ENCODE measurements at places on chromosomes 11 and 22.

- no peak for DNase-seq
These were observed 5.7 kb upstream of the PPFIBP2 start for GRCh38 chr11:7508087-7508486.

GRCh38 chr11:125890447-125891100 lies 3.1 kb downstream of the HYLS1 start:
- no peak for DNase-seq

DNA sequence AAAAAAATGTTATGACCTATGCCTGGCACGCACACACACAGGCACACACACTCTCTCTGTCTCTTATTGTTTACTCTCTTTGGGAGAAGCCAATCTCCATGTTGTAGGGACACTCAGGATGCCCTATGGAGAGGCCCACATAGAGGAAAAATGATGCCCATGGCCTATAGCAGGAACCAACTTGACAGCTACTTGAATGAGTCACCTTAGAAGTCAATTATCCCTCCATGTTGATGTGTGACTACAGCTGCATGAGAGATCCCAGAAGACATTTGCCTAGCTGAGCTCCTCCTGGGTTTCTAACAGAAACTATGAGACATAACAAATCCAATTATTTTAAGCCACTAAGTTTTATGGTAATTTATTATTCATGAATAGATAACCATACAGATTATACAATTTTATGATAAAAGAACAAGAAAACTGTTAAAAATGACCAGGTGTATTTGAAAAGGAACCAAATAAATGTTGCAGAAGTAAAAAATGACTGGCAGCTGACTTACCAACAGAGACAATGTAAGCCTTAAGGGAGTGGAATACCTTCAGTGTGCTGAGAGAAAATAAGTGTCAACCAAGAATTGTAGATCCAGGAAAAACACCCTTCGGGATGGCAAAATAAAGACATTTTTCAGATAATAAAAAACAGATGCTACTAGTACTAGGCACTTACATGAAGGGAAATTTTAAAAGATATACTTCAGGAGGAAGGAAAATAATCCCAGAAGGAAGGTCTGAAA lies 403.7 kb upstream of the SYN3 start:
- DNase-seq = no peak

DNA sequence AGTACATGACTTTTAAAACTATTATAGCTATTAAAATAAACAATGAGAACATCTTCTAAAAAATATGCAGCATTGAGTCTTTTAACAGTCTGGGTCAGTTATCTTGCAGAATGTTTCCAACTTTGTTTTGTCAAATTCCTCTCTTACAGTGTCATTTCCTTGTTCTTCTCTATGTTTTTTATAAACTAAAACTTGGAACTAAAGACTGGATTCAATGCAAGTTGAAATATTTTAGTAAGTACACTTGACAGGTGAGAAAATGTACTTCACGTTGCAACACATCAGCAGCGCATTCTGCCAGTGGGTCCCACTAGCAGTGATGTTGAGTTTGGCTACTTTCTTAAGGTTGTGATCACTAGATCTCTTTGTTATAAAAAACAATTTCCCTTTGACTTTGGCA lies 1407.6 kb upstream of the RAG2 start:
- no peak for DNase-seq

DNA sequence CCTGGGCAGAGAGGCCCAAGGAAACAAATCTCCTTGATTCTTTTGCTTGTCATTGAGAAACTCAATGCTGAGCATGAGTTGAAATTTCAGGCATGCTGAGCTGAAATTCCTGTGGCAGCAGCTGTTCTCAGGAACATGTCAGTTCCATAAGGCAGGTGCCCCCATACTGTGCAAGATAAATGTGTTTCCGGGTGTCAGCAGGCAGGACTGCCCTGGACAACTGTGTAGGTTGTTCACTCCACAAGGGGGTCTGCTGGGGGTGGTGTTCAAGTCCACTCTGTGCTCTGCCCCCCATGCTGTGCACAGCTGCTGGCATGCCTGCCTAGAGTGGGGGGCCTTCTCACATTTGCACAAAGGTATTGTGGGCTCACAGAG lies 133.7 kb downstream of the CTTN start:
- no peak for DNase-seq

DNA sequence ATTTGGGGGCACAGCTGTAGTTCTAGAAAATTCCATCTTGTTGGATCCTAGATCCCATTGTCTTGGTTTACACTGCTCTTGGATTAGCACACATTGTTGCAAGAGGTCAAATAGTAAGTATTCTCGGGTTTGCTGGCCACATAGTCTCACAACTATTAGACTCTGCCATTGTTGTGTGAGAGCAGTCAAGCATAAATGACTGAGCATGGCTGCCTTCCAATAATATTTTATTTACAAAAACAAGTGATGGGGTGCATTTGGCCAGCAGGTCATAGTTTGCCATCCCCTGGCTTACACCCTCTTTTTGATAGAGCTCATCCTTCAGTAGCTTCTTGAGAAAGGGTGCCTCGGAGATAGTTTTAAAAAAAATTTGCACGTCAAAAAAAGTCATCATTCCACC lies 77.9 kb upstream of the ALX4 start:
- DNase-seq = no peak

GRCh38 chr11:65637794-65638419 lies at the start of gene SIPA1:
TSS of gene SIPA1 (plus strand) at chr11:65638101. CDS start at chr11:65640922, 2,821 bp downstream.
- peak; percentile 71 for DNase-seq

DNA sequence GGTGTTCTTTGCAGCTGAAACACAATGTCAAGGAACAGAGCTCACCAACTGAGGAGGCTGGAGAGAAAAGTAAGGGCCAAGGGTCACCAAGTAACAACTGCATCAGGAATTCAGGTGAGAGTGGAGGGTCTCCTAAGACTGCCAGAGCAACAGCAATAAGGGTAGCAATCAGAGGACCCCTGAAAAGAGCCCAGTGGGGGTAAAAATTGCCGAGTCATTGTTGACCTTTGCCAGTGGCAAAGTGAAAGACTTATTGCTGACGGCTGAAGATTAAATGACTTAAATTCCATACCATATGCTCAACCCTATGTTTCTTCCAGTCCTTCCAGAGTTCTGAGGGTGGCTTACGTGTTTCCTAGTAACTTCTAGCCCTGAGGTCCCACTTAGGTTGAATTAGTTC lies 51.9 kb upstream of the ARHGAP42 start:
- no peak for DNase-seq

GRCh38 chr22:17648569-17648968 lies 10.0 kb downstream of the BCL2L13 start:
- no peak for DNase-seq

DNA sequence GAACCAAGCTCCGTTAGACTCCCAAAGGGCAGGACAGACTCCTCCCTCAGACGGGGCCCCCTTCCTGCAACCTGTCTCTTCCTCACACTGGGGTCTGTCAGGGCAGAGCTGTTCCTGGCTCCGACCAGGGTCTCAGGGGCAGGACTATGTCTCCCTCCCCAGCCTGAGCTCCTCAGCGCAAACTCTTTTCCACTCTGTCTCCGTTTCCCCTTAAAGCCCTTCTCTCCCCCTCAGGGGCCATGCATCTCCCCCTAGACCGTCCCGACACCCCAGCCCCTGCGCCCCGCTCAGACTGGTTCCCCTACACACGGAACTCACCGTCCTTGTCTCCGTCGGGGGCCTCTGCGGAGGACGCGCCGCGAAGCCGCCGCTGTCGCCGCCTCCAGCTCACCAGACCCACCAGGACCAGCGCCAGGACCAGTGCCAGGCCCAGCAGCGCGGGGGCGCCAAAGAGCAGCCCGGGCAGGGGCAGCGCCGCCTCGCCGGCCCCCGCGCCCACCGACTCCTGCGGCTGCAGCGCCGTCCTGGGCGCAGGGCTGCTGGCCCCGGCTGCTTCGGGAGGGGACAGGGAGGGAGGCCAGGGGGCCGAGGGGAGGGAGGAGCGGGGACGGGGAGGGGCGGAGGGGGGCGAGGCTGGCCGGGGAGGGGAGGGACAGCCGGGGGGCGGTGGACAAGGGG lies 684 bp downstream of the TNFRSF13C start:
- peak; percentile 78 for DNase-seq

- no peak for DNase-seq
These were observed 4.1 kb upstream of the NNMT start for GRCh38 chr11:114291842-114292680.

DNA sequence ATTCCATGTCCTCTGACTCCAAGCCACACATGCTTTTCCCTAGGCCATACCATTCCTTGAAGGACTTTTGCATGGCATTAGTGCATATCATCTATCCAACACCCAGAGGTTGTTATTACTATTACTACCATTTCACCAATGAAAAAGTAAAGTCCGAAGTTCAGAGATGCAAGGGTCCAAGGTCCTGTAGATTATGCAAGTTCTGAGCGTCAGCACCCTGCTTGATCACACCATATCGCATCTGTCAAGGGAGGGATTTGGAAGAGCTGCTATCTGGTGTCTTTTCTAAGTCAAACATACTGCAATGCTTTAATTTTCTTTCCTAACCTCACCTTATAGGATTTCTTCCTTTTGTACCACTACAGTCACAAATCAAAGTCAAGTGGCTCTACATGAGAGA lies 214.7 kb upstream of the CADM1 start:
- DNase-seq = no peak

GRCh38 chr11:1341928-1342524 lies 32.6 kb upstream of the TOLLIP start:
- no peak for DNase-seq

GRCh38 chr11:130729678-130730300 lies 186.5 kb downstream of the SNX19 start:
- DNase-seq = no peak

DNA sequence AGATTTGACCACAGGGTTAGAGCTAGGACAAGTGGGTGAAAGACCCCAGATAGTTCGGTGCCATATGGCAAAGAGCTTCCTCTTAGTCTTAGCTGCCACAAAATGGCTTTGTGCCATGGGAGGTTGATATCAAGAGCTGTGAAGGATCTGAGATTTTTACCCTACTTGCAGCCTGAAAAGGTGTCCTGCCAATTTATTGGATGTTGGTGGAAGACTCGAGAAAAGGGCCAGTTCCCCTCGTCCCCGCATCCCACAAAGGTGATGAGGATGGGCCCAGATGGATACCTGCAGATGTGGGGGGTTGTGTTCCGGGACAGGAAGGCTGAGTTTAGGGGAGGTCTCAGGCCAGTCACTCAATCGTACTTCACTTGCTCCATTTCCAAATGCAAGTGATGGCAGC lies 27.2 kb downstream of the YDJC start:
- no peak for DNase-seq

DNA sequence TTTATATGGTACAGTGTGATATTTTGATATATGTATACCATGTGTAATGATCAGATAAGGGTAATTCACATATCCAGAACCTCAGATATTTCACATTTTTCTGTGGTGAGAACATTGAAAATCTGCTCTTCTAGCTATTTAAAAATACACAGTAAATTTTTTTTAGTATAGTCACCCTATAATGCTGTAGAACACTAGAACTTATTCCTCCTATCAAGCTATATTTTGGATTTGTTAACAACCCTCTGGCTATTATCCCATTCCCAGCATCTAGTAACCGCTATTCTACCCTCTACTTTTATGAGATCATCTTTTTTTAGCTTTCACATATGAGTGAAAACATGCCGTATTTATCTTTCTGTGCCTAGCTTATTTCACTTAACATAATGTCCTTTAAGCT lies 65.5 kb upstream of the SYT9 start:
- no peak for DNase-seq

- DNase-seq = no peak
These were observed 402.4 kb upstream of the DDI1 start for GRCh38 chr11:103633819-103634590.

- no peak for DNase-seq
These were observed 8.6 kb downstream of the SLC25A1 start for GRCh38 chr22:19169947-19170318.

DNA sequence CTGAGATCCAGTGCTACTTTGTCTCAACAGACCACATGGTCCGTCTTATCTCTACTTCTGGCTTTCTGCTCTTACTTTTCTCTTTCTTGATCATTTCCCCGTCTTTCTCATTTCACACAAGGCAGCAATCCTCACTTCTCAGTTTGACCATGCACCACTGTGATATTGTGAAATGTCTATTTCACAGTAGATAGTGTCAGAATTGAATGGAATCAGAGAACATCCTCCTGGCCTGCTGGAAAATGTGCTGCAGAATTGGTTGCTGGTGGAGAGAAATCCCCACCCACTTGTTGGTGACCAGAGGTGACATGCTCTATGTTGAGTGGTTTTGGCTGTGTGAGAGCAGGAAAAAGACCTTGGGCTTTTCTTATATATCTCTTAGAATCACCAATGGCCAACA lies 57.8 kb upstream of the RCN1 start:
- no peak for DNase-seq

DNA sequence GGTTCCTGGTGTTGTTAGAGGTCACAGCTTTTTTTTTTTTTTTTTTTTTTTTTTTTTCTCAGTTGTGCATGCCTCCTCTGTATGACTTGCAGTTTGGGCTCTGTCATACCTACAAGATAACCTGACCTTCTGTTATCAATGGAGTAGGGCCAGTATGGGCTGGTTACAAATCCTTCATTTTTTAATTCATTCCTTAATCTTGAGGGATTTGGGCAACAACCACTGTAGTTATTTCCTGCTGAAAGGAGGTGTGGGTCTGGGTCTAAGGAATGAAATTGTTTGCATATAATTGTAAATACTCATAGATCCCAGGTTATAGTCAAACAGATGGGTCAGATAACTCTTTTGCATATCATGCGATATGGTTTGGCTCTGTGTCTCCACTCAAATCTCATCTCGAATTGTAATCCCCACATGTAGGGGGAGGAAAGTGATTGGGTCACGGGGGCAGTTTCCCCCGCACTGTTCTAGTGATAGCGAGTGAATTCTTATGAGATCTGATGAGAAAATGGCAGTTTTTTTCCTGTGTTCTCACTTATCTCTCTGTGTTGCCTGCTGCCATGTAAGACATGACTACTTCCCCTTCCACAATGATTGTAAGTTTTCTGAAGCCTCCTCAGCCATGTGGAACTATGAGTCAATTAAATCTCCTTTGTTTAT lies 14.1 kb upstream of the GLYAT start:
- DNase-seq = no peak

GRCh38 chr22:42356533-42356932 lies 75.7 kb downstream of the NFAM1 start:
- DNase-seq = no peak

DNA sequence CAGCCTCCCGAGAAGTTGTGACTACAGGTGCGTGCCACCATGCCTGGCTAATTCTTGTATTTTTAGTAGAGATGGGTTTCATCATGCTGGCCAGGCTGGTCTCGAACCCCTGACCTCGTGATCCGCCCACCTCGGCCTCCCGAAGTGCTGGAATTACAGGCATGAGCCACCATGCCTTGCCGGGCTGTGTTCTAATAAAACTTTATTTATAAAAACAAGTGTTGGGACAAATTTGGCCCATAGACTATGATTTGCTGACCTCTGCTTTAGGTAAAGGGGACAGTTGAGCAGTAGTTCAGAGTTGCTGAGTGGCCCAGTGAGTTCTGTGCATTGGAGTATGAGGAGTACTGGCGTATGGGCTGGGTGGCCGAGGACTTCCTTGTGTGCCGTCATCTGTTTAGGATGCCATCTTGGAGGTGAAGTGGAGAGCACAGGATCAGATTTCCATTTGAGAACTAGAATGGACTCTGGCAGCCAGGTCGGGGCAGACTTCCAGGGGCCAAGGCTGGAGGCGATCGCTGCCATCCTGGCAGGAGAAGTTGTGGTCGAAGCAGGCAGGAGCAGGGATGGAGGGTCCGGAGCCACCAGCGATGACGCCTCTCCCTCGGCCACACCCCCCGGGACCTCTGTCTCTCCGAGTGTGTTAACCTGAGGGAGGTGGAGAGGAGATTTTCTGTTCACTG lies 43.8 kb downstream of the FBLN1 start:
- DNase-seq = no peak

- no peak for DNase-seq
These were observed 3.0 kb downstream of the CDKN1C start for GRCh38 chr11:2882396-2883110.

GRCh38 chr11:59867946-59868345 lies 1.7 kb upstream of the TCN1 start:
- no peak for DNase-seq

- DNase-seq = no peak
These were observed 82.7 kb downstream of the PANX1 start for GRCh38 chr11:94211261-94211830.
